Muscle of back (tissue), 13 donors: ENCODE measurements at places on chromosomes 7 and 10. TPM values are rescaled to one million over a fixed set of nuclear protein-coding genes. Genes with fewer than 3 reads are reported as not detected.

DNA sequence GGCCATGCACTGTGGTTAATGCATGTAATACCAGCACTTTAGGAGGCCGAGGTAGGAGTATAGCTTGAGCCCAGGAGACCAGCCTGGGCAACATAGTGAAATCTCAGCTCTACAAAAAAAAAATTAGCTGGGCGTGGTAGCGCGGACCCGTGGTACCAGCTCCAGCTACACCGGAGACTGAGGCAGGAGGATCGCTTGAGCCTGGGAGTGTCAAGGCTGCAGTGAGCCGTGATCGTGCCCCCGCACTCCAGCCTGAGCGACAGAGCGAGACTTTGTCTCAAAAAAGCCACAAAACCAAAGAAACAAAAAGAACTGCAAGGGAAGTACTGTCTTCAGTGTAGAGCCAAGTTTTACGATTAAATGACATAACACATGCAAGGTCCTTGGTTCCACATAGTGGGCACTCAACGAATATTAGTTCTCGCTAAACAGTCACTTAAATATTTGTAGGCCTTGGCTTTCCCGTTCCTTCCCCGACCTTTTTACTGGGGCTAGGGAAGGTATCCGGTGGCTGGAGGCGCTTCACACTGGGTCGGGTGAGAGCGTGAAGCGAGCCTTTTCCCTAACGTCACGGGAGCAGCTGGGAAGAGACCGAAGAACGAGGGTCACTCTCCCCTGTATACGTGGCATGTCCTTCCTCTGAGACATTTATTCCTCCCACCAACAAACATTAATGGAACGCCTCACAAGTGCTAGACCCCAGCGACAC is 993 bp upstream of the SND1 start:
- no peak for DNase-seq

The BTBD16 gene
- polyA plus RNA-seq, result 0.07 TPM

DNA sequence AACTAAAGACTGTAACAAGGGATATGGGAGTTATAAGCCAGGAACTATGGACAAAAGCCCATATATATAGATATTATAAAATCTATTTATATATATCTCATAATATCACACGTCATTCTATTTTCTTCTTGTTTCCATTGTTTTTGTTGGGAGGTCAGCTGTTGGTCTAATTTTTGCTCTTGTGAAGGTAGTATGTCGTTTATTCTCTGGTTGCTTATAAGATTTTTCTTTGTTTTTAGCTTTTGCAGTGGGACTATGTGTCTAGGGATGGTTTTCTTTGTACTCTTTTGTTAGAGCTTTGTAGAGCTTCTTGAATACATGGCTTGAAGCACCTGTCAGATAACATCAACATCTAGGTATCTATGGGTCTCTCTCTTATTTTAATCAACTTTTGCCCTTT is 14.0 kb downstream of the ARL4A start:
- no peak for DNase-seq

DNA sequence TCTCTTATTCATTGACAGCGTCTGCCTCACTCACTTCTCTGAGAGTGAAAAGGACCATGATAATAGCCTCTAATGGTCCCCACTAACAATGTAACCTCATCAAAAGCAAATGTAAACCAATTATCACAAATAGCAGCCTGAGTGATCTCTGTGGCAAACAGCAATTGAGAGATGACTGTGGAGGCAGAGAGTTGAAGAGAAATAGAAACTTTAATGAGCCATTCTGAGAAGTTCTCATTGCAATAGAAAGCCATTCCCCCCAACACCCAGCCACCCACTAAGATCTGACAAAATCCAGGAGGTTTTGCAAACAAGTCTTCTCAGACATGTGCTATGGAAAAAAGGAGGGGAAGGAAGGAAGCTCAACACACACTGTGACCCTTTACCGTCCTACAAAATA is 44.2 kb upstream of the RNF148 start:
- no peak for DNase-seq
